Stimulated activated naive CD4-positive, alpha-beta T cell (primary cell): ENCODE measurements at places on chromosomes 2 and 18.

- DNase-seq = no peak
These were observed 101.9 kb upstream of the NRP2 start for GRCh38 chr2:205580212-205580987.

- no peak for DNase-seq
These were observed 44.2 kb upstream of the HS6ST1 start for GRCh38 chr2:128362889-128363228.

- no peak for DNase-seq
These were observed 73.9 kb downstream of the SDC1 start for GRCh38 chr2:20150806-20151571.

DNA sequence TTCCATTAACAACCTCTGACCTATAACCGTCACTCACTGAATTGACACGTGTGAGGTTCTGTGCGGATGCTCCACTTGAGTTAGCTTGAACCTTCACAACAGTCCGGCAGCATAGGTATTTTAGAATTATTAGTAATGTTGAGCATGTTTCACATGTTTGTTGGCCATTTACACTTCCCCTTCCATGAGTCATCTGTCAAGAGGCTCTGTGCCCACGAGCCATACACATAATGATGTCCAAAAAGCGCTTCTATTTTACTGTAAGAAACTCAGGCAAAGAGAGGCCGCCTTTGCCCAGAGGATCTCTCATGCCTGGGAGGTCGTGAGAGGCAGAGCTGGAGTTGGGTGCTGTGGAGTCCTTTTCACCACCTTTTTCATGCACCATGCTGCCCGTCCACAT is 28.9 kb upstream of the TMEM214 start:
- DNase-seq = no peak

- DNase-seq = no peak
These were observed 157.9 kb upstream of the TTC39C start for GRCh38 chr18:23856466-23857163.

DNA sequence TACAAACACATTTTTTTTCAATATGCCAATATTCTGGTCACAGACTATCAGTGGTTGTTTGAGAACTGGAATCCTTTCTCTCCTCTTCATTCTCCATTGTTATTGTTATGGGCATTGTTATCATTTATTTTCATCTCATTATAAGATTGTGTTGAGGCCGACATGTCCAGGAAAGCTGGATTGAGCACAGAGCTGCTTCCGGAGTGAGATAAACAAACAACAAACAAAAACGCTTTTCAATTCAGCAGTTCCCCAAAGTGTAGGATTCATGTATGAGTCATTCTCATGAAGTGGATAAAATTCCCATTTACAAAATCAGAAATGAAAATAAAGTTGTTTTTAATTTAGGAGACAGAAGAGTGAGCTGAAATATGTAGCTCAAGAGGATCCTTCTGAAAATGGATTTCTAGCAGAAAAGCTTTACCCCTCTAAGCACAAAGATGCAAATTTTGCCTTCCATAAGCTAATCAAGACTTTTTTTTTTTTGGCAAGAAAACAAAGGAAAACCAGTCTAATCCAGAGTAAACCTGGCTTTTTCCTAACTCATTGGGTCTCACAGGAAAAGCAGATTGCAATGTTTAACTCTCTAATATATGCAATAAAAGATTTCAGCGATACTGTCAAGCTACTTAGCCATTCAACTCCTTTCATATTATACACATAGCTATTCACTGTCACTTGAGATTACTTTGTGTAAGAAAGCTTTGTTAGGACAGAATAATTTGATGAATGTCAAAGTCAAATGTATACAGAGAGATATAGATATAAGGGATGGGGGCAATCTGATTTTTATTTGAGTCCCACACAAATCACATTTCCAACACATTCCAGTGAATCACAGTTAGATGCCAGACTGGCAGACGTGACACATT is 1441.7 kb upstream of the CELF4 start:
- DNase-seq = no peak

DNA sequence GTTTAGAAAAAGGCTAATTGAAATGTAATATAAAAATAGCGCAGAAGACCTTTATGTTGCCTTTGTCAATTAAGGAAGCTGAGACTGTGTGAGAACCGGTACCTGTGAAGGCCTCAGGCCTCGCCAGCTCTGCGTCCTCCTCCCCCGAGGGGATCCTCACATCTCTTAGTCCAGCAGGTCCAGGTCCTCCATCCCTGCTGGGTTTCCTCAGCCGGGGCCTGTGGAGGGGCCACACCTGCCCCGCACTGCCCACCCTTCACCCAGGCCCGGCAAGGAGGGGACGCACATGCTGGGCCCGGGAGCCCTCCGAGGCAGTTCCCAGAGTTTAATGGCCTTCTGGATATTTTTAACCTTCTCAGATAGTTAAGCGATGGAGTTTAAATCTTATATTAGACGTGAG is 3.5 kb downstream of the KCNG2 start:
- no peak for DNase-seq

GRCh38 chr2:88737385-88737784 is 45.9 kb downstream of the RPIA start:
- DNase-seq = no peak

GRCh38 chr2:56687169-56687568 is 503.4 kb downstream of the CCDC85A start:
- DNase-seq = no peak

DNA sequence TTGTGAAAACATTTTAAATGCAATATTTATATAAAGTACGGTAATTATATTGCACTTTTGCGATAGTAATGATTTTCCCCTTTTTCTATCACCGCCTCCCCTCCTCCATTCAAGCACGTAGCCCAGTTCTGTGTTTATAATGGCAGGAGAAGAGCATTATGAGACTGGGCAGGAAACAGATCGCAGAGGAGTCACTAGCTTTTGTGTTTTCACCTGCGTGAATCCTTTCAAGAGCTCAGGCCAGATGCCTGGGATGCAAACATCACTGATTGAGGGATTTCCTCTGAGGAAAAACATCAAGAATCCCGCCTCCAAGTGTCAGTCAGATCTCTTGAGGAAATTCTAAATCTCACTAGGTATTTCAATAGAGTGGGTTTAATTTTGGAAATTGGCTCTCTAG is 178.4 kb upstream of the FN1 start:
- no peak for DNase-seq

GRCh38 chr2:120899771-120900170 is 164.1 kb downstream of the GLI2 start:
- no peak for DNase-seq

- DNase-seq = no peak
These were observed 23.1 kb upstream of the TXNDC2 start for GRCh38 chr18:9862686-9863085.

DNA sequence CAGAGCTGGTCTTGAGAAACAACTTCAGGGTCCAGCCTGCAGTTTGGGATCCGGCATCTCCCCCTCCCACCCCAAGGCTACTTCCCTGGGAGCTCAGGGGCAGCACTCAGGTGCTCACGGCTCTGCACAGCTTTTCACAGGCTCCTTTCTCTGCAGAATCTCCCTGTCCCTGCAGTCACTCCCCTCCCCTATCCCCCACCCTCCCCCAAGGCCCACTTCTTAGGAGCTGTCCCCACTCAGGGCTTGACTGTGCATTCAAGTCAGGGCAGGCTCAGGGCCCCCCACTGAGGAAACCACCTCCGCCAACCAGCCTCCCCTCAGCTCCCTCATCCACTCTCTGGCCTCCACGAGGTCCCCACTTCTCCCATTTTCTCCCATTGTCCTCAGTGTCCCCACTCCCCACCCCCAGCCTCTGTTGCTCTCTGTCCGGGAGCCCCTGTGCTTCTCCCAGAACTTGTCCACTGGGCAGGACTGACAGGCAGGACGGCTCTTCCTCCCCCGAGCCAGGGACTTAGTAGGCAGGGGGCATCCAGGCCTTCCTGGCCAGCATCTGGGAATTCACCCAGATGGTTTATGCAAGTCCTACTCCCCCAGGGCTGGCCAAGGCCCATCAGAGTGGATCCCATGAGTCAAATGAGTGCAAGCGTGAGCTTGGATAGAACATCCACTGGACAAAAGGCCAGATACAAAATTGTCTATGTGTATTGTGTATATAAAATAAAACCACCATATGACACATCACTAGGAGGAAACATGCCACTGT is 7.6 kb downstream of the NMUR1 start:
- no peak for DNase-seq

- DNase-seq = no peak
These were observed 97.9 kb downstream of the MTCL1 start for GRCh38 chr18:8803063-8803795.

- no peak for DNase-seq
These were observed 12.9 kb upstream of the GAL3ST2 start for GRCh38 chr2:241763551-241764274.

DNA sequence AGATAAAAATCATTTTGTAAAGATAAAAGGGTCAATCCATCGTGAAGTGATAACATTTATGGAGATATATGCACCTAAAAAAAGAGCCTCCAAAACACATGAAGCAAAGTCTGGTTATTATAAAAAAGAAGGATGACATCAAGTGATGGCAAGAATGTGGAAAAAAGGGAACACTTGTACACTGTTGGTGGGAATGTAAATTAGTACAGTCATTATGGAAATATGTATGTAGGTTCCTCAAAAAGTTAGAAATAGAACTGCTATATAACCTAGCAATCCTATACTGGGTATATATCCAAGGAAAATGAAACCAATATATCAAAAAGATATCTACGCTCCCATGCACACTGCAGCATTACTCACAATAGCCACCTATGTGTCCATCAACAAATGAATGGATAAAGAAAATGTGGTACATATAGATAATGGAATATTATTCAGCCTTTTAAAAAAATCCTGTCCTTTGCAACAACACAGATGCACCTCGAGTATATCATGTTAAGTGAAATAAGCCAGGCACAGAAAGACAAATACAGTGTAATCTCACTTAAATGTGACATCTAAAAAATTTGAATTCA is 28.9 kb downstream of the ABCB11 start:
- DNase-seq = no peak

DNA sequence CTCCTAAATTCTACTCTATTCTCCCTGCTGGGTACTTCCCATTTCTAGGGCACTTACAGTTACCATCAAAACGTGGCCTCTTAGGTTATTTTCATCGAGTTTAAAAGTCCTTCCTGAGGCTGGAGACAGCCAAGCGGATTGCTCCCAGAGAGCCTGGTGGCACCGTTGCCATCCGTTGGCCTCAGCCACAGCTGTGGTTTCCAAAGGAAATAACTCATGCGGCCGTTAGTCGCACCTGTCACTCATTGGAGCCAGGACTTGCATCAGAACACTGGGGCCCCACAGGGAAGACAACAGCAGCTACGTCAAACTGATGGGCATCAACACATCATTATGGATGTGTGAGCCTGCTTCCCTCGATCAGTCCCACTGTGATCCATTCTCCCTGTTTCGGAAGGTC is 453.4 kb downstream of the BCL11A start:
- DNase-seq = no peak

GRCh38 chr18:59386909-59387686 is 28.0 kb upstream of the LMAN1 start:
- DNase-seq = no peak

DNA sequence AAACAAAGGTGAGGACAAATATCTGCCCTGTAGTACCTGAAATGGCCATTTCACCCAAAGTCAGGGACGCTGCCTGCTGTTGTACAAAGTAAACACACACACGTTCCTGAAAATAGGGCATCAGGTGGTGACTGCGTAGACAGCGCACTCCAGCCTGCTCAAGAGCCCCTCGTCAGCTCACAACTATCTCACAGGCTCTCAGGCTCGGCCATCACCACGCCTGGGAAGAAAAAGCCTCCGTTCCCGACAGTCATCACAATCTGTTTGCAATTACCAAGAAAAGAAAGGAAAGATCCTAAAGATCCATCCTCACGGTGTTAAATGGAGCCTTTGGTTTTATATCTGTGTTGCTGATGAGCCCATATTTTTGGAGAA is 230.2 kb downstream of the ZNF516 start:
- no peak for DNase-seq

GRCh38 chr2:200308546-200309295 is 2.2 kb downstream of the SPATS2L start:
- DNase-seq = no peak

GRCh38 chr2:196315388-196316049 is 144.1 kb upstream of the STK17B start:
- DNase-seq = no peak

GRCh38 chr2:58107803-58108710 is 61.5 kb downstream of the VRK2 start:
- no peak for DNase-seq

DNA sequence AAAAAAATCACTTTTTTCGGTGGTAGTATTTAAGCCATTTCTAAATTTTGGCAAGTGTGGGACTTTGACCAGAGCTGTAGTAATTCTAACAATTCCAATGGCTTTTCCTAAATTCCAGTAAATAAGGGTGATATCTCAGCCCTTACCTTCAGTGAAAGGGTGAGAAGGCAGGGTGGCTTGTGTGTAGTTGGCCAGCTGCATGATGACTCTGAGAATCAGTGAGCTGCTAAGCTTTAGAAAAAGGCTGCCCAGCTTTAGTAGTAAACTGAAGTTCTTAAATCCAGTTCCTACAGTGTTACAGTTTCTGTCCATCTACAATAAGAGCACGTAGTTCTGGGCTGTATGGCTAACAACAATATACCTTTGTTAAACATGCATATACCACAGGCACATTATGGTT is 42.0 kb downstream of the OXER1 start:
- DNase-seq = no peak

DNA sequence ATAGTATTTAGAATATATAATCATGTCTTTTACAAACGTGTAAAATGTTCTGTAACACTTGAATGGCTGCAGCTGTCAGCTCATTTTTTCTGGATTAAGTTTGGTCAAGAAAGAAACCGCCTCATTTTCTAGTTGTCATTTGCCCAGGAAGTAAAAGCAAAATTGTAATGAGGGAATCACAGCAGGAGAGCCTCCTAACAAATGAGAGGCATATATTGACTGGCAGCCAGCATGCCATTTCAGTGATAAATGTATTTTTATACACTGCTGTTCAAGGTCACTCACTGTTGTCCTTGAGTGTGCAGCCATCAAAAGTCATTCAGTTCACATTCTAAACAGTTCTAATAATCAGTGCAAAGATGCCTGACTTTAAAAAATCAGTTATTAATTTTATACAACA is 144.3 kb upstream of the BOD1L2 start:
- DNase-seq = no peak

DNA sequence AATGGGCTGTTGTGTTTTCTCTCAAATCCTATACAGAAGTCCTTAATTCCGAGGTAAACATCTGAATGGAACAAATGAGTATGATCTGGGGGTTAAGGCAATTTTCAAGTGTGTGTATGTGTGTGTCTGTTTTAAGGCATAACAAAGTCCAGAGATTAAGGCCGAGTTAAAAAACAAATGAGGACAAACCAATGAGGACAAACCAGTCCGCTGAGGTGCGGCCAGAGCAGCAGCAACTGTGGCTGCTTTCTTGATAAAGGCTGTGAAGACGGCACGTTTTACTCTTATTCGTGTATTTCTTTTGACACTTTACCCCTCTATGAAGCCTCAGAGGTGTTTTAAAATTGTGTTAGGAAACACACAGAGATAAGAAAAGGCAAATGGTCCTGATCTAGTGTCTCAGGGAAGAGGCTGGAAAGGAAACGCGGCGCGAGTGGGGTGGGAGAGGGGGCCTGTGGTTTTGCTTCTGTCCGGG is 495 bp upstream of the GULP1 start:
- DNase-seq = no peak
